ENCODE measurements at places on chromosomes 5 and 9.

DNA sequence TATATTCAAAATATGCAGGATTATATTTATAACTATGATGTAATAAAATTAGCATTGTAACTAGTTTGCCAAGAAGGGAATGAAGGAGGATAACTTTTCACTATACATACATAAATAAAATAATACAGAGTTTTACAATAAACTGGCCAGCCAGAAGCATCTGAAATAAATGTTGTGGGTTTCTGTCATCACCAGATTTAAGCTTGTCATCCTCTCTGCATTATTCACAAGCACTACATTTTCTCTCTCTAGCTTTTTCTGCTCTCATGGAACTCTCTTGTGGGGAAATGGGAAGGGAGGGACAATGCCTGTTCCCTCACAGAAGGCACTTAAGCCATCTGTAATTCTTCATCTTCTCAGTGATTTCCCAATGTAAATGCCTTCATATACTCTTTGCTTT is 626.8 kb downstream of the SEMA5A start:
- DNase-seq = no peak

DNA sequence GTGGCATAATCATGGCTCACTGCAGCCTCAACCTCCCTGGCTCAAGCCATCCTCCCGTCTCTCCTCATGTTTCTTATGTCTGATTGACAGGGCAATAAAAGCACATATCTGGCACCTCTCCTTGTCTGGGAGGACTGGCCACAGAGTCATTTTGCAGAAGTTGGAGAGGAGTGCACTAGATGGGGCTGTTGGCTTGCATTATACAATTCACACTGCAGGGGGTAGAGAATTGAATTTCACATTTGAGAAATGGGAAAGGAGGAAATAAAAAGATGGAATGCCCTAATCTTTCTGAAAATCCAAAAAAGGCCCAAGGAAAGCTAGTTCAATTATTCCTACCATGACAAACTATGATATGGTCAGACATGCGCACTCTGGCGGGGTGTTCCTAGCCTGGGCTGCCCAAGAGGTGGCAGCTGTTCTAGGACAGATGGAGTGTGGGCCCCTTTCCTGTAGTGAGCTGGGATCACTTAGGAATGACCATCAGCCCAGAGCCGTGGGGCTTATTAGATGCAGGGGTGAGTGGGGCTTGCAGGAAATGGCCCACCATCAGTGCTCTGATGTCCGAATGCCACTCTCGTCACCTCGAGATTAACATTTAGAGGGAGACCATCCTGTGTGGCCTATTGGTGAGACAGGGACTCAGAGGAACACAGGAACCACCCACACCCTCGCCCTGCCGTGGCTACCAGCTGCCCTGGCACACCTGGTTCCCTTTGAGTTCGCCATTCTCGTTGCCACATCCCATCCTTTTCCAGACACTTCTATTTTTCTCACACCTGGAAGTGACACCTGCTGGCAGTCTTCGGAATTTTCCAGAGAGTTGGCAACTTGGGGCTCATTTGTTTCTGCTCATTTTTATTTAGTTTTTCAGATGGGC is 21.8 kb upstream of the ANKRD18A start:
- peak; percentile 8 for DNase-seq

DNA sequence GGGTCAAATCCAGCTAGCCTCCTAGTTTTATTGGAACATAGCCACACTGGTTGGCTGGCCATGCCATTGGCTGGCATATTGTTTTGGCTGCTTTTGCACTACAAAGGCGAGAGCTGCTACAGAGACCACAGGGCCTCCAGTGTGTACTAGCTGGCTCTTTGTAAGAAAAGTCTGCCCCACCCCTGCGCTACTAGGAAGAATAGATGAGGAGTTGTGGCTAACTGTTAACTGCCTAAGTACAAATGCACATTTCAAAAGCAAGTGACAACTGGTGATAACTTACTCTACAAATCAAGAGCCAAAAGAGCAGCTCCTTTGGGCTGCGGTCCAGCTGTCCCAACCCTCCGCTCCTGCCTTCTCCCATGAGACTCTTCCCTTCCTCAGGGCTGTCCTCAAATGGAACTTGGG is 63.9 kb downstream of the SERINC5 start:
- DNase-seq = peak; percentile 64

- no peak for DNase-seq
These were observed 43.4 kb downstream of the ALDH1A1 start for GRCh38 chr9:72909428-72909827.

GRCh38 chr9:81661339-81661738 is 28.0 kb downstream of the TLE1 start:
- no peak for DNase-seq
